ENCODE measurements at places on chromosomes 7 and 10.

GRCh38 chr7:13466874-13467547 is 522.5 kb downstream of the ETV1 start:
- DNase-seq, result no peak

- DNase-seq, result no peak
Observed at GRCh38 chr10:48503293-48503911, 101.5 kb downstream of the ARHGAP22 start.

- peak; percentile 23 for DNase-seq
Observed at GRCh38 chr7:112420236-112420861, 29.9 kb upstream of the IFRD1 start.

- DNase-seq, result no peak
Observed at GRCh38 chr7:87877366-87878040, 1.2 kb downstream of the DBF4 start.

DNA sequence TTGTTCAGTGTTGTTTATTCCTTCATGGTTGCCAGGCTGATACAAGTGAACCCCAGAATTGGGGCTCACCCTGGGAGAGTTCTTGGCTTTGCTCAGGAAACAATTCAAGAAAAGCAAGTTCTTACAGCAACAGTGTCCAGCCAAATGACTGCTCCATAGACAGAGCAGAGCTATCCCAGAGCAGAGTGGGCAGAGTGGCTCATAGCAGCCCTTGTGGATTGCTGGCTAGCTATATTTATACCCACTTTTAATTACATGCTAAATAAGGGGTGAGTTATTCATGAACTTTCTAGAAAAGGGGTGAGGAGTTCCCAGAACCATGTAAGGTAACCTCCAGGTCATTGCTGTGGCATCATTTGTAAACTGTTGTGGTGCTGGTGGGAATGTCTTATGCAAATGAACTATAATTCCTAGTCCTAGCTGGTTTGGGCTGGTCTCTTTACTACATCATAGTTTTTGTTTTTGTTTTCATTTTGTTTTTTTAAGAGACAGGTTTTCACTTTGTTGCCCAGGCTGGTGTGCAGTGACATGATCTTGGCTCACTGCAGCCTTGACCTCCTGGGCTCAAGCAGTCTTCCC is 59.9 kb upstream of the HBP1 start:
- no peak for DNase-seq
